Effector CD8-positive, alpha-beta T cell (primary cell): ENCODE measurements at places on chromosomes 4 and X.
A peak's percentile ranks its signal among the peaks of the same experiment; 100 is the strongest.

DNA sequence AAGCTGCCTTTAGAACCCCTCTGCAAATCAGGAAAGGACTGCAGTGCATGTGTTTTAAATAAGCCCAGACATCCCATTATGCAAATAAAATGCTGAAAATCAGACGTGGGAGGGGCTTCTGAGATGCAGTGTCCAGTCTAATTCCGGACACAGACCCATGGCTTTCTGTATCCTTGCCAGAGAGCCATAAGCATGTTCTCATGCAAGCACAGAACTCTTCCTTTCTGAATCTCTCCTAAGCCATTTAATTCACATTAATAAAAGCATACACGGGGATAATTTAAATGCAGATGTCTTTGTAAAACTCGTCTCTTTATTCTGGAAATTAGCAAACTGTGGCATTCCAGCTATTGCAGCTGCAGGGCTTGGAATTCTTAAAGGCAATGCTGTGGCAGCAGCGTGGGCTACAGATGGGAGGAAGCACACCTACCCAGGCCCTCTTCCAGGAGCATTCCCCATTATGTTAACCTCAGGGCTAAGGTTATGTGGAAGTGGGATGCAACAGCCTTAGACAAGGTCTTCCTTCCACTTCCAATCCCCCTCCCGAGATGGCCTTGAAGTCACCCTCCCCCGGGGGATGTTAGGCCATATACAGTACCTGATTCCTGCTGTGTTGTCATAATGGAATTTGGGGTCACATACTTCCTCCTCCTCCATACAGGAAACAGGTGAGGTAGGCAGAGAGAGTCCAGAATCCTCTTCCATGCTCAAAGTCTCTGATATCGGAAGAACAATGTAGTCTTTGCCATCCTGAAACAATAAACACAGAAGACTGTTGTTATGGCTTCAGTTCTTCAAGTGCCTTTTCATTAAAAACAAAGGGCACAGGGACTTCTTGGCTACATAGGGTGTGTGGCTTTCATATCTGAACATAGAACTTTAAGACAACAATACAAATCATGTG is 38.1 kb downstream of the KDR start:
- no peak for DNase-seq

GRCh38 chr4:24451870-24452269 is 132.5 kb downstream of the DHX15 start:
- DNase-seq = no peak

DNA sequence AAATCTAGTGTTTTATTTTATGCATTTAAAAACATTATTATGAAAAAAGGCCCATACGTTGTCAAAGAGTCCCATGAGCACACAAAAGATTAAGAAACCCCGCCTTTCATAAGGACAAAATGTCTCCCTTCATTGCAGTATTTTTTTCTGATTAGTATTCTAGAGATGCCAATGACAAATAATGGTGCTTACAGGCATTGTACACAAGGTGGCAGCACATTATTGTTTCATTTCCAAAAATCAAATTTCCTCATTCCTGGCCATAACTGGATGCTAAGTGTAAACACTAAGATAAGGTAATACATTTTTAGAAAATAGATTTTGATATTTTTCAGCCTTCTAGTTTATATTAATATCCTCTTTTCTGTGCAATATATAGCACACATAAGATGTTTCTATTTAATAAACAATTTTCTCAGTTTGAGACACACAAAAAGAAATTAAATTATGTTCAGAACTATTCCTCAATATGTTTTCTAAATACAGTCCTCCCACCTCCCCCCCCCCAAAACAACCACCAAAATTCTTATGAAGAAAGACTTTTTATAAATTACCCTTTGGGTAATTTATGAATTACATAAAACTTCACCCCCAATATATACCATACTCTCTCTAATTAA is 47.7 kb downstream of the TIGD2 start:
- no peak for DNase-seq

GRCh38 chr4:117893207-117893606 is 141.1 kb upstream of the NDST3 start:
- no peak for DNase-seq

DNA sequence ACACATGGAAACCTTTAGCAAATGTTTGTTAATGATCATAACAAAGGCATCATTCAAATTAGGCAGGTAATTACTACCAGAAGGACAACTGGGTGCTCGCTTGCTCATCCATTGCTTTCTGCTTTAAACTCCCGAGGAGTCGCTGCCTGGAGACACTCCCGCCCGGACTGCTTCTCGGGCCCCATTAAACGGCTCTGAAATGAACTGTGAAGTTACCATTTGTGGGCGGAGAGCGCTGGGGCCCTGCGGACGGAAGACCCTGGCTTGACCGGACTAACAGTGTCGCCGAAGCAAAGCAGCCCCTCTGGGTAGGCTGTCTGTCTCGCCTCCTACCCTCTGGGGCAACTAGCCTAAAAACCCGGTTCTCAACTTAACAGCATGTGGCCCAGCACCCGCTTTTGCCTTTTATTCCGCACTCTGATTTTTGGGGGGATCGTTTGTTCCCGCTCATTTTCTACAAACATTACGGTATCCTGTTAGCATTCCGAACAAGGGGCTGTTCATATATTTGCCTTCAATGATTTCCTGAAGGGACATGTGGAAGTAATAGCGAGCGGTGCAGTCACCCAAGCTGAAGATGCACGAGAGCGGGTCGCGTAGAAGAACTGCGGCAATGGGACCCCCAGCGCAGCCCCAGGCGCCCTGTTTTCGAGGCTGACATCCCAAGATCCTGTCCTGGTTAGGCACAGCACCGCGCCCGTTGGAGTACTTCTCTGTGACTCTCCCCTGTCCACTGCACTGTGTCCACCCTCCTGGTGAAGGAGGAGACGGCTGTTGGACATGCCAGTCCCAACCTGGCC is 1.6 kb upstream of the PDGFRA start:
- no peak for DNase-seq

GRCh38 chr4:127113844-127114362 is 518.9 kb upstream of the INTU start:
- DNase-seq = no peak

- DNase-seq = no peak
Observed at GRCh38 chr4:76463568-76463967, 28.5 kb downstream of the SHROOM3 start.

- DNase-seq = no peak
Observed at GRCh38 chrX:29876733-29877132, 338.6 kb upstream of the MAGEB2 start.

GRCh38 chr4:72786401-72786990 is 217.5 kb upstream of the ADAMTS3 start:
- no peak for DNase-seq

- no peak for DNase-seq
Observed at GRCh38 chr4:130053723-130054122, 957.8 kb downstream of the C4orf33 start.

GRCh38 chr4:108043526-108043925 is 53.8 kb downstream of the HADH start:
- no peak for DNase-seq

DNA sequence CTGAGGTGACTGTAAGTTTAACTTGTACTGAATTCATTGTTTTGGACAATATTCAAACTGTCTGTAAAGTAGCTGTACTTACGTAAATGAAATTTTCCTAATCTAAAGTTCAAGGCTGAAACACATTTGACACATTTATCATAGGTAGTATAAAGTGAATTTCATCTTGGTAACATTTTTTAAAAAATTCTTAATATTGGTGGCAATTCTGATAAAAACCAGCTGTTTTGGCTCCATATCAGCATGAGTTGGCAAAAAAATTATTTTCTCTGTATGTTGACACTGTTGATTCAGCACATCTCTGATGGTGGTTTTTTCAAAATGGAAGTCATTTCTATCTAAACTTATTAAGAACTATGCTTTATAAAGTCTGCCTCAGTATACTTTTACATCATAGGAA is 30.9 kb downstream of the CXorf58 start:
- no peak for DNase-seq

- DNase-seq = no peak
Observed at GRCh38 chr4:18670034-18670433, 648.5 kb upstream of the LCORL start.

DNA sequence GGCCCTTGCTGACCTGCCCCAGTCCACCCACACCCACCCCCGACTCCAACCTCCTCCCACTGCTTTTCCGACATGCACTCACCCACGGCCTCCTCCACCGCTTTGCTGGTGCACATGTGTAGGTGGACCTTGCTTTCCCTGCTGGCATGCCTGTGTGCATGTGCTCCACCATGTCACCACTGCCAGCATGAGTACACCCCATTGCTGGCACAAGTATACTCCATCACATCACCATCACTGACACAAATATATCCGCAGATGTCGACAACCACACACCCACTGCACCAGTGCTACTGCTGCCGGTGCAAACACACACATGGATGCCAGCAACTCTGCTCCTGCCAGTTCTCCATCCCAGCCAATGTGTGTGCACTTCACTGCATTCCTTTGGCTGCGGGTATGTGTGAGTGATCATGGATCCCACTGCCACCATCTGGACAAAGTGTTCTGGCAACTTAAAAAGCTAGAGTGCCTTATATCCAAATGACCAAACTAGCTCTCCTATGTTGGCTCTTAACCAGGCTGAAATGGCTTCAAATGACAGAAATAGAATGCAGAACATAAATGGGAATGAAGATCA is 1072.3 kb downstream of the RAPGEF2 start:
- DNase-seq = no peak

- peak; percentile 8 for DNase-seq
Observed at GRCh38 chr4:173371292-173372192, 788 bp downstream of the SAP30 start.

DNA sequence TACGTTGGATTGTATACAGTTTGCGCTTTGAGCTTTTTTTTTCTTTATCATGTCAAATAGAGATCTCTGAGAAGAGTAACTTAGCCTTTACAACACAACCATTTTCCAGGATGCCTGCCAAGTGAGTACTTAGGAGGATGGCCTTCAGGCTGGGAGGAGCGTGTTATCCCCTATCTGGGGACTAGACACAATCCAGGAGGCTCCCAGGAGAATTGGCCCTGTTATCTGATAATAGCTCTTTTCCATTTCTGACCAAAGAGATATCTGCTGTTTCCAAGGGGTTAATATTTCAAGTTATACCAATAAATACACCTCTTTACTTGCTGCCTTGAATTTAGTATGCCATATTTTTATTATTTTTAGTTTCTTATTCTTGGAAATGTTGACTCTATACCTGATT is 169.5 kb upstream of the SMARCAD1 start:
- DNase-seq = no peak

DNA sequence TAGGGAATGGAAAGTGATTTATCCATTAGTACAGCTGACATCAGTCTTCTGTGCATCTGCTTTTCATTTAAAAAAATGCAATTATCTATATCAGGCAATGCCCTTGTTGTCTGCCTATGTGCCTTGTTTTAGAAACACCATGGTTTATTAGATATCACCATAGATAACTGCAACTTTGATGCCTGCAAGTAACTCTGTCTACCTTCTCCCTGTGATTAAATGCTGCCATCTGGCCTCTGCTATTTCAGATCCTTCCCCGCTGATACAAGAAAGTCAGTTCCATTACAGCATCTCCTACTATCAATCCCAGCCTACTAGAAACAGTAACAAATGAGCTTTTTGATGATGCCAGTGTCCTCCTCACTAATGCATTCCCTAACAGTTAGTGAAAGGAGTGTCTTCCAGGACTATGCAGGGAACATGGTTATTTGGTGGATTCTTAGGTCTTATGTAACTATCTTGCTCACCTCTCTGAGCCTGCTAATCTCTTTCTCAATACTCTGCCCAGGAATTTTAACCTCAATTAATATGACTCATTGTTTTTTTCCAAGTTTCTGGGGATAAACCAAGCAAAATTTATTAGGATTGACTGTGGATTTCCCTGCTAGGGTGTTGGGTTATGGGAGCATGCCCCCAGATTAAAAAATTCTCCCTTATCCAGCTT is 444.9 kb downstream of the RAPGEF2 start:
- no peak for DNase-seq

DNA sequence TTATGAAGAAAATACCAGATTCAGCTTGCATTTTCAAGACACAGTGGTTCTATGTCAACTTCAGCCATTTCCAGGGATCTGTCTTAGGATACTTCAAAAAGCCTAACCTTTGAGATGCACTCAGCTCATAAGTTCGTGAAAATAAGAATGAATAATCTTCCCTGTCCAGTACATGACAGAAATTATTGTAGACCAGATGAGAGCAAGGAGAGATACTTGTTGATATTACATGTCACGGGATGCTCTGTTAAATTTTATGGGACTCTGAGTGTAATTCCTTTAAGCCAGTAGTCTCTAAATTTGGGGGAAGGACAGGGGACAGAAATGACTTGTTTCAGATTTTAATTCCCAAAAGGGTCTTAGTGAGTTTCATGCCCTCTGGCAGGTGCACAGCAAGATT is 8.8 kb downstream of the TBL1X start:
- no peak for DNase-seq

GRCh38 chr4:5970381-5971077 is 47.7 kb downstream of the C4orf50 start:
- no peak for DNase-seq
